Immature natural killer cell (primary cell): ENCODE measurements at places on chromosomes 11 and 22. TPM values are rescaled to one million over a fixed set of nuclear protein-coding genes. Genes with fewer than 3 reads are reported as not detected.

MS4A12 gene
- polyA plus RNA-seq = not detected

MMP8 gene
- not detected for polyA plus RNA-seq

SLC3A2 gene
- 162 TPM for polyA plus RNA-seq

GLYAT gene
- polyA plus RNA-seq = not detected

GRCh38 chr22:43502306-43502874, 90.6 kb downstream of the MPPED1 start:
- DNase-seq = no peak
- H3K4me3 ChIP-seq = no peak overlapping the region
- no peaks in the 10 kb centered on the region for H3K4me1 ChIP-seq
- no peaks in the 10 kb centered on the region for H3K27me3 ChIP-seq

GRCh38 chr11:75593286-75593915, 31.3 kb downstream of the SERPINH1 start:
- no peaks in the 10 kb centered on the region for H3K36me3 ChIP-seq
- H3K27ac ChIP-seq = no peak overlapping the region
- H3K4me3 ChIP-seq = no peak overlapping the region
- H3K4me1 ChIP-seq = peaks cover 12% of the 10 kb centered on the region
- peaks cover 3% of the 10 kb centered on the region for H3K27me3 ChIP-seq

DNA sequence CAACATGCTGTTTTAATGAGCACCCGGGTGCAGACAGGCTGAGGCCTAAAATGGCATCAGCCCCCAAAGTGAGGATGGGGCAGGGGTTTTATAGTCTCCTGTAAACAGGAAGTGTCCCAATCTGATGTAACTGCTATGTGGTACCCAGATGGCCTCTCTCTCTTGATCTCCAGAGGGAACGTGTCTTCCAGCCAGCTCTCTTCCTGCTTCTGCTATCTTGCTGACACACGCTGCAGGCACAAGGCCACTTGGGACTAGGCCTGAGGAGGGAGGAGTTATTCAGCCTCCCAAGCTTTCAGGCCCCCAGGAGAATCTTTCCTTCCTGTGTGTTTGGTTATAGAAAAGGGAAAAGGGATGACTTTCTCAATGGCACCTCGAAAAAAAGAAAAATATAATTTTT, 11.4 kb upstream of the VSTM5 start:
- no peaks in the 10 kb centered on the region for H3K36me3 ChIP-seq
- no peak overlapping the region for H3K4me3 ChIP-seq
- peaks cover 3% of the 10 kb centered on the region for H3K27me3 ChIP-seq
- no peak overlapping the region for H3K27ac ChIP-seq
- DNase-seq = no peak

DNA sequence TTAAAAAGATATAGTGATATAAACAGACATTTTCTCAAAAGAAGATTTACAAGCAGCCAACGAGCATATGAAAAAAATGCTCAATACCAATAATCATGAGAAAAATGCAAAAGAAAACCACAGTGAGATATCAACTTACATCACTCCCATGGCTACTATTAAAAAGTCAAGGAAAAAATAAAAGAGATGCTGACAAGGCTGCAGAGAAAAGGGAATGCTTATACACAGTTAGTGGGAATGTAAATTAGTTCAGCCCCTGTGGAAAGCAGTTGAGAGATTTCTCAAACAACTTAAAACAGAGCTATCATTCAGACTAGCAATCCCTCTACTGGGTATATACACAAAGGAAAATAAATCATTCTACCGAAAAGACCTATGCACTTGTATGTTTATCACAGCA, 97.1 kb upstream of the CARD18 start:
- no peaks in the 10 kb centered on the region for H3K36me3 ChIP-seq
- no peaks in the 10 kb centered on the region for H3K27me3 ChIP-seq
- H3K27ac ChIP-seq = no peak overlapping the region
- no peak overlapping the region for H3K4me3 ChIP-seq
- no peak for DNase-seq
